GM12878 (cell line): ENCODE measurements at places on chromosomes 16 and 17. TPM values are rescaled to one million over a fixed set of nuclear protein-coding genes. Genes with fewer than 3 reads are reported as not detected.

DNA sequence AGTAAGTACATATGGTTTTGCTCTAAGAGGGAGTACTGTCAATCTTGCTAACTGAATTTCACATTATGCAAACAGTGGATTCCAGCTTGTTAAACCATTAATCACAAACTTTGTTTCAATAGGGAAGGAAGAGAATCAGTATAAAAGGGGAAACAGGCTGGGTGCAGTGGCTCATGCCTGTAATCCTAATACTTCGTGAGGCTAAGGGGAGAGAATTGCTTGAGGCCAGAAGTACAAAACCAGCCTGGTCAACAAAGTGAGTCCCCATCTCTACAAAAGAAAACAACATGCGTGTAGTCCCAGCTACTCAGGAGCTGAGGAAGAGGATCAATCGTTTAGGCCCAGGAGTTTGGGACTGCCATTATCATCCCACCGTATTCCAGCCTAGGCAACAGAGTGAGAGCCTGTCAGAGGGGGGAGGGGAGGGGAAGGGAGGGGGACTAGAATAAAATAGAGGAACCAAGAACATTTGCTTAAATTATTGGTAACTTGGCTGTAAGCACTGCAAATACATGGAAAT is 65.7 kb downstream of the FBXL20 start:
- H3K27ac ChIP-seq = no peak overlapping the region
- no peaks in the 10 kb centered on the region for H3K27me3 ChIP-seq
- no peaks in the 10 kb centered on the region for H3K36me3 ChIP-seq
- no peaks in the 10 kb centered on the region for H3K4me1 ChIP-seq
- no peak for DNase-seq

DNA sequence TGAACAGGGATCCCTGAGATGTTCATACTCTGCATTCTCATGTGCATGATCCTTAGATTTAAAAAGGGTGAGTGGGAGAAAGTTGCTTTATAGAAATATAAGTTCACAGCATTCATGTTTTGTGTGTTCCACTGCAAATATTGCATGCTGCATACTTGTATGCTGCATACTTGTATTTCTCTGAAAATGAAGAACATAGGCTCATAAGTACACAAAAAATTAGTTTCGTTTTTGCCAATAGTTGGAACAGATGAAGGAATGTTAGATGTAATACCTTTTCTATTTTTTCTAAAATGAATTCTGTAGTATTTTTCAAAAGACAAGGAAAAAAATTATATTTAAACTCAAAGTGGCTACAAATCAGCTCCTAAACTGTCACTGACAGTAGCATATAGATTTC is 79.0 kb downstream of the NFAT5 start:
- H3K4me3 ChIP-seq = no peak overlapping the region
- peaks cover 12% of the 10 kb centered on the region for H3K36me3 ChIP-seq
- no peak for DNase-seq
- no peaks in the 10 kb centered on the region for H3K27me3 ChIP-seq

DNA sequence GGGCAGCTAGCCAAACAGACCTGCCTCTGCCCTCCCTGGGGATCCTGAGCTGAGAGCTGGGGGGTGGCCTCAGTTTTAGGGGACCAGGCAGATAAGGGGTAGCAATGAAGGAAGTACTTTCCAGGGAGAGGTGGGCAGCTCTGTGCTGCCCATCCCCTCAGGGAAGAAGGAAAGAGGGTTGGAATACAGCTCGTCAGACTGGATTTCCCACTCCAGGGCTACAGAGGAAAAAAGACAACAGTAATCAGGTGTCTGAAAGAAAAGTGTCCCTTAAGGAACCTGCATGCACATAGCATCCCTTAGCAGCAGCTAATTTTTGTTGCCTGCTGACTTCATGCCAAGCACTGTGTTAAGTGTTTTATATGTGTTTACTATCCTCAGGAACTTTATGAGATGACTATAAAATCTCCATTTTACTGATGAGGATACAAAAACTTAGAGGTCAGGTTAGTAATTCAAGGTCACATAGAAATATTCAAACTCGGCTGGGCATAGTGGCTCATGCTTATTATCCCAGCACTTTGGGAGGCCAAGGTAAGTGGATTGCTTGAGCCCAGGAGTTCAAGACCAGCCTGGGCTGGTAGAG is 3.2 kb upstream of the MRPL58 start:
- H3K27ac ChIP-seq = no peak overlapping the region
- H3K4me3 ChIP-seq = no peak overlapping the region
- peaks cover 8% of the 10 kb centered on the region for H3K4me1 ChIP-seq
- no peak for DNase-seq
- H3K27me3 ChIP-seq = no peaks in the 10 kb centered on the region; the same call in 1 of the 2 replicates

DNA sequence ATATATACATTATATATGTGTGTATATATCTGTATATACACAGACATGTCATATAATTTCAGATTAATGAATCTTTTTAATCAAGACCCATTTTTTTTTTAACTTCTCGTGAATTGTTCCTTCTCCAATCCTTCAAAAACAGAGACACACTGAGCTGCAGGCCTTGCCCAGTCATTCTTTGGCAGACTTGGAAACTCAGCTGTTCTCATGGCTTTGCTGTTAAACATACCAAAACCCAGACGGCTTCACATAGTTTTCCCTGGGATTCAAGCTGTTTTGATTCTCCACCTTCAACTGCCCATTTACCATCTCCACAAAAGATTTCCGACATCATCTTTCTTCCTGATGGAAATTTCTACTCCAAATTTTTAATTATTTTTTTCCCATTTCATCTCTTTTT is 148.7 kb downstream of the KCNJ2 start:
- no peak for DNase-seq
- no peaks in the 10 kb centered on the region for H3K27me3 ChIP-seq
- no peak overlapping the region for H3K27ac ChIP-seq

DNA sequence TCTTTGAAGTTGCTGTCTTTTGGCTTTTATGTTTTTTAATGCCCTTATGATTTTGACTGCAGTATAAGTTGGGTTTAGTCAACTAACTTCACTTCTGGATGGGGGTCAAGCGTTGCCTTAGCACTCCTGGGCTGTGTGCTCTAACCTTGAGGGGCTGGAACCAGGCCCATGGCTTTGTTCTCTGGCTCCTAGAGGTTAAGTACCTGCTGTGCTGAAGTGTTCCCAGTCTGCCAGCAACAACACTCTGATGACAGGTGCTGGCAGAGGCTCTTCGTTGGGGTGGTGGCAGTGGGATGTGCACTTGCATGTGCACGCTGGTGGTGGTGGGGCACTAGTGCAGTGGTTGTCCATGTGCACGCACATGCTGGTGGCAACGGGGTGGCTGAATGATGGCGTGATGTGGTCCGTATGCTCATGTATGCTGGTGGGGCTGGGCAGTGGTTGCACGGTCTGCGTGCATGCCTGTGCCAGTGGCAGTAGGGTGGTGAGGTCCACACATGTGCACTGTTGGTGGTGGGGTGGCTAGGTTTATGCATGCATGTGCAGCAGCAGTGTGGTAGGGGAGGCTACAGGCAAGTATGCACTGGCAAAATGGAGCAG is 447.8 kb upstream of the GOT2 start:
- no peaks in the 10 kb centered on the region for H3K27me3 ChIP-seq
- DNase-seq = no peak
- no peak overlapping the region for H3K4me3 ChIP-seq
- no peaks in the 10 kb centered on the region for H3K4me1 ChIP-seq
- no peak overlapping the region for H3K27ac ChIP-seq

- H3K27ac ChIP-seq = no peak overlapping the region
- no peaks in the 10 kb centered on the region for H3K4me1 ChIP-seq
- no peaks in the 10 kb centered on the region for H3K36me3 ChIP-seq
- H3K27me3 ChIP-seq = no peaks in the 10 kb centered on the region
- no peak overlapping the region for H3K4me3 ChIP-seq
Measured at GRCh38 chr17:28446716-28447395, 26.6 kb upstream of the SLC13A2 start.

DNA sequence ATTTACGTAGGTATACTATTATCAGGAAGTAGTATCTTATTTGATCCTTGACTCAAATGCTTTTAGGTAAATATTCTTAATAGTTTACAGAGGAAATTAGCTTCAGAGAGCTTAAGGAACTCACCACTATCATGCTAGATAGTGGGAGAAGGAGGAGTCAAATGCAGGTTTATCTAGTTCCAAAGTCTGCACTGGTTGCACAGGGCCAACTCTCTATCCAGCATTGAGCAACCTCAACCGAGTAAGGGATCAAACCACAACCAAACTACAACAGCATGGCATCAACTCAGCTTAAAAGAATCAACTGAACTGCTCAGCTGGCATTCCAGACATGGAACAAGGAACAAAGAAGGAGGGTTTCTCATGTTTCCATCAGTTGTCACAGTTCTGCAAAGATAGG is 306.0 kb downstream of the MAF start:
- no peak overlapping the region for H3K27ac ChIP-seq
- H3K4me3 ChIP-seq = no peak overlapping the region
- H3K27me3 ChIP-seq = no peaks in the 10 kb centered on the region

DNA sequence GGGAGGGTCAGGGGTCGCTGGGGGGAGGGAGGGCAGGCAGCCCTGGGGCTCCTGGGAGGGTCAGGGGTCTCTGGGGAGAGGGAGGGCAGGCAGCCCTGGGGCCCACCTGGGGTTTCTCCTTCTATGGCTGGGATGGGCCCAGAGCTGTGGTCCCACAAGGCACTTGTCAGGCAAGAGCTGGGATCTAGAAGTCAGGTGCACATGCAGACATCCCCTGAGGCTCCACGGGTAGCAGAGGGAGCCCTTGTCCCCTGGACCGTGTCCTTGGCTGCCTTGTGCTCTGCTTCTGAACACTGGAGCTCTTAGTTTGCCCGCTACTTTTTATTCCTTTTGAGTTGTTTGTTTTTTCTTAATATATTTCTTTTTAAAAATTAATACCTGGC is 1.8 kb downstream of the TUBB3 start:
- H3K4me3 ChIP-seq = no peak overlapping the region
- no peaks in the 10 kb centered on the region for H3K36me3 ChIP-seq

GRCh38 chr17:16945663-16946218 is 26.2 kb downstream of the TNFRSF13B start:
- no peaks in the 10 kb centered on the region for H3K27me3 ChIP-seq
- H3K4me1 ChIP-seq = peaks cover 25% of the 10 kb centered on the region
- DNase-seq = no peak
- H3K27ac ChIP-seq = peak overlapping the region; percentile 7; the same call in 1 of the 2 replicates
- H3K36me3 ChIP-seq = peaks cover 66% of the 10 kb centered on the region

DNA sequence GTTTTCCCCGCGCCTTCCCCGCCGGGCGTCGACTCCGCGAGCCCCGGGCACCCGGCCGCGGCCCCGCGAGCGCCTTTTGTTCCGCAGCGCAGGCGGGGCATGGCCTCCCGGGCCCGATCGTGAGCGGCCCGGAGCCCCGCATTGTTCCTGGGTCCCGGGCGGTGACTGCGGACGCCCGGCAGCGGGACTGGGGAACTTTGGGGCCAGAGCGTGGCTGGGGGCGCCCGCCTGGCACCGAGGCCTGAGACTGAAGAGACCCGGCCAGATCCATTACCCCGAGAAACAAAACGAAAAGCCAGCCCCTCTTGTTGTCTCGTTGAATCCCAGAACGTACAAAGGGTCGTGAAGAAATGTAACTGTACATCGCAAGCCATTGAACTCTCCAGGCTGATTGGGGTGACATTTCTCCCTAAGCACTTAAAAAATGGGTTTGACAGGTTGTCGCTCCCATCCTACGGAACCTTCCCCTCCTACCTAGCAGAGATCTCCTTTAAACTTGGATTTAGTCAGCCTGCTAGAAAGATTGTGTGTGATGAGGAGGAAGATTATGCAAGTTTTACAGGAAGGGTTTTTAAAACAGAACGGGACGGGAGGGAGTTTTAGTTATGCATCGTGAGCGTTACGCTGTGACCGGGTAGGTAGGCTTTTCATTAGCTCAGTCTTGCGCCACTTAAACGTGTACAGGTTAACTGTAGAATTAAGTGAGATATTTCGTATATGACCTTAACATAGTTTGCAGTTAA is 825 bp downstream of the METTL9 start:
- peak; percentile 17 for DNase-seq
- H3K4me3 ChIP-seq = peak overlapping the region; percentile 87
- no peaks in the 10 kb centered on the region for H3K27me3 ChIP-seq
- H3K36me3 ChIP-seq = no peaks in the 10 kb centered on the region
- peaks cover 6% of the 10 kb centered on the region; the same call in 1 of the 2 replicates for H3K4me1 ChIP-seq
- H3K27ac ChIP-seq = peak overlapping the region; percentile 64

DNA sequence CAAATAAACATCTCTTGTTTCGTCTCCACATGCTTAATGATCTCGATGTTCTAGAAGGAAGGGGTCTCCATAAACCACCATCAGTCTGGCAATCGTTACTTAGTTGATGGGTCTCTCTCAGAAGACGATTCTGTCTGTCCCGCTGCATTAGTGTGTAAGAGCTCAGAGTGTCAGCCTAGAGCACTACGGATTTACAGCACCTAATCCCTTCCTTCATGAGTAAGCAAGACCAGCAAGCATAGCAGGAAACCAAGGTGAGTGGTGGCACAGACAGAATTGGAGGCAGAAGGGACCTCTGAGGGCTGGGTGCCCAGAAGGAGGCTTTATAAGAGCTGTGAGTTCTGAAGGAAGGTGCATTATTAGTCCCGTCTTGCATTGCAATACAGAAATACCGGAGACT is 440.1 kb downstream of the RBFOX1 start:
- H3K36me3 ChIP-seq = no peaks in the 10 kb centered on the region
- H3K4me3 ChIP-seq = no peak overlapping the region
- H3K4me1 ChIP-seq = no peaks in the 10 kb centered on the region
- no peaks in the 10 kb centered on the region for H3K27me3 ChIP-seq
- no peak overlapping the region for H3K27ac ChIP-seq

GRCh38 chr16:30509081-30509765 is 17.1 kb downstream of the ZNF768 start:
- H3K36me3 ChIP-seq = peaks cover 33% of the 10 kb centered on the region
- no peaks in the 10 kb centered on the region for H3K27me3 ChIP-seq
- no peak overlapping the region for H3K4me3 ChIP-seq
- DNase-seq = no peak

DNA sequence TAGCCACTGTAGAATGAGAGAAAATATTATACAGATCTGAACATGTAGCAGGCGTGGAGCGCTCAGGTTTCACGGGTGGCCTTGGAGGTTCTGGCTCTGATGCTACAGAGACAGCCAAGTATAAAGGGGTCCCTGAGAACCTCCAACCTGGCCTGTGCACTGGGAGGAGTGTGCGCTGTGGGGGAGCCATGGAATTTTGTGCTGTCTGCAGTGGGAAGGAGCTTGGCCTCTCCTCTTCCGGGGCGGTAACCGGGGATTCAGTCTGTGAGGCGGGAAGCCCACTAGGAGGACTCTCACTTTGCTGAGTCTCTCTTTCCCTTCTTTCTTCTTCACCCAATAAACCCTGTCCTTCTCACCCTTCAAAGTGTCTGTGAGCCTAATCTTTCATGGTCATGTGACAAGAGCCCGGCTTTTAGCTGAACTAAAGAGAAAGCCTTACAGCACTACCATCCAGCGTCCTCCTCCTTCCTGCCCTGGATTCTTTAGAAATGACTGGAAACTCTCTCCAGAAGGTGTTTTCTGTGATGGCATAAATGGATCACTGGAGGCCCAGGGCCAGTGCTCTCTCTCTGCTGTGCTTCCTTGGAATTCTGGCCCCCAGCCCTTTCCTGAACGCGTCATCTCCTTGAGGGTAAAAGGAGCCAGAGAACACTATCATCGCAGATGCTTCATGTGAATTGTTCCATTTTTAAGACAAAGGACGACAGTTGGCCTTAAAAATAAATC is 232.1 kb upstream of the CACNG5 start:
- no peaks in the 10 kb centered on the region for H3K27me3 ChIP-seq
- H3K4me1 ChIP-seq = no peaks in the 10 kb centered on the region

Gene ADCY7
- total RNA-seq = 71.2 and 87.9 TPM in 2 replicates

Gene XAF1
- 43.7 and 49.0 TPM in 2 replicates for total RNA-seq

Gene CTF1
- 0.45 and 0.46 TPM in 2 replicates for total RNA-seq

Gene NGFR
- total RNA-seq = 0.08 and 0.21 TPM in 2 replicates

Gene RSAD1
- total RNA-seq = 24.2 and 26.5 TPM in 2 replicates

Gene NPW
- 0.85 and 1.3 TPM in 2 replicates for total RNA-seq

Gene KRT12
- total RNA-seq = not detected in 2 replicates
